Activated naive CD8-positive, alpha-beta T cell treated with anti-CD3 and anti-CD28 coated beads, Interleukin-2, amount 10 ng/mL, durations not matched to agents 7 days and 5 days (primary cell): ENCODE measurements at places on chromosomes 1 and 21.

DNA sequence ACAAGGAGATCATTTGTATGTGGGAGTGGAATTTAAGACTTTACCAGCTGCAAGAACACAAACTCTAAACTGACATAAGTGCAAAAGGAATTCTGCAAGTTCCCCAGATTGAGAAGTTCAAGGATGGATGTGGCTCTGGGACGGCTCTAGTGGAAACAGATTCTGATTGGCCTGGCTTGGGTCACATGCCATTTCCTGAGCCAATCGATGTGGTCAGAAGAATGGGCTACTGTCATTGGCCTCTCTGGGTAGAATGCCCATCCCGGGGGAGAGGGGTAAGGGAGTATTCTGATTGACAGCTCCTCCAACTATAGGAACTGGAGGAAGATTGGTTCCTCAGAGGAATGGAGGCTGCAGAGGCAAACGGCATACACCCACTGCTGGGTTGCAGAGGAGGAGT is 6.0 kb upstream of the IFNLR1 start:
- no peak for DNase-seq

GRCh38 chr1:29550119-29550841 is 314.0 kb downstream of the PTPRU start:
- no peak for DNase-seq

DNA sequence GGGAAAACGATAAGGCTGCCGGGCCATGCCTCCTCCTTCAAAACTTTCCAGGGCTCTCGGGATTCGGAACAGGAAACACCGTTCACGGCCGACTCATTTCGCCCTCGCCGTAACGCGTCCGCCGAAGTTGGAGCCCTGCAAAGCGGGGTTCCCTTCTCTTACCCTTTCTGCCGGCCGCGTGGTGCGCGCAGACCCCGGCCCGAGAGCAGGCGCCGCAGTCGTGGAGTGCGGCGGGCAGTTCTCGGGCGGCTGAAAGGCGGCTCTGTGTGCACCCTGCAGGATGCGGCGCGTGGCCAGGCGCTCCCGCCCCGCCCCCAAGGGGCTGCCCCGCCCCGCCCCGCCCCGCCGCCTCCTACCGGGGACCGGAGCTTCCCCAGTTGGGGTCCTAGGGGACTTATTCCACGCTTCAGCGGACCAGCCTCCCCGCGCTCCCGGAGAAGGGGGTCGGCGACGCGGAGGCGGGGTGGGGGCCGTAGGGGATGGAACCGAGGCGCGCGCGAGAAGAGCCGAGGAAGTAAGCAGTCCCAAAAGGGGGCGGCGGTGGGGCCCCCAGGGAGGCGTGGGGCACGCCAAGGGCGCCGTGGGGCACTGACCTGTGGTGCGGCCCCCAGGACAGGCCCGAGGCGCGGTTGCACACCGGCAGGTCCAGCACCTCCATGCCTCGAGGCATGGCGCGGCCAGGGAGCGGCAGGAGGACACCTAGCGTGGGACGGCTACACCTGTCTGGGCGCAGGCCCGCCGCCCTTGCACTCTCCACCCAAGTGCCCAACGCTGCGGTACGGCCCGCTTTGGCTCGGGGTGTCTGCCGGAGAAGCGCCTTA is at the start of gene MCOLN2:
MCOLN2 (minus strand) TSS at position 268 of the 821 bp plus-strand sequence; CDS start at position 27, 241 bp downstream.
- peak; percentile 76 for DNase-seq

GRCh38 chr1:108747898-108748297 is 1.4 kb downstream of the STXBP3 start:
- DNase-seq: no peak

DNA sequence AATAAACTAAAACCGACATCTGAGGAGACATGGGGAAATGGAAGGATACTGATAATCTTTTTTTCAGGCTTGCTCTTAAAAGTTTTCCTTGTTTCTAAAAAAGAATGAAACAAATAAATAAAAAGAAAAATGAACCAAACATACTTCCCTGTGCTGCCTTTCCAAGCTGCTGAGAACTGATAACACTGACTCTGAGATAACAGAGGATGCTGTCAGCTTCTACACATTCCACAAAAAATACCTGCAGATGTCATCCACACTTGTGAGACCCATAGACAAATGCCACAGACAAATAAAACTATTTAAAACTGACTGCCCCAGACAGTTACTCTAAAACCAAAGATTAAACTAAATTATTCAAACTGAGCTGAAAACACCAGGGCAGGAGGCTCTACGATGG is 12.0 kb upstream of the OR6K3 start:
- DNase-seq: no peak

GRCh38 chr1:37274938-37275631 is 199.3 kb upstream of the ZC3H12A start:
- no peak for DNase-seq

DNA sequence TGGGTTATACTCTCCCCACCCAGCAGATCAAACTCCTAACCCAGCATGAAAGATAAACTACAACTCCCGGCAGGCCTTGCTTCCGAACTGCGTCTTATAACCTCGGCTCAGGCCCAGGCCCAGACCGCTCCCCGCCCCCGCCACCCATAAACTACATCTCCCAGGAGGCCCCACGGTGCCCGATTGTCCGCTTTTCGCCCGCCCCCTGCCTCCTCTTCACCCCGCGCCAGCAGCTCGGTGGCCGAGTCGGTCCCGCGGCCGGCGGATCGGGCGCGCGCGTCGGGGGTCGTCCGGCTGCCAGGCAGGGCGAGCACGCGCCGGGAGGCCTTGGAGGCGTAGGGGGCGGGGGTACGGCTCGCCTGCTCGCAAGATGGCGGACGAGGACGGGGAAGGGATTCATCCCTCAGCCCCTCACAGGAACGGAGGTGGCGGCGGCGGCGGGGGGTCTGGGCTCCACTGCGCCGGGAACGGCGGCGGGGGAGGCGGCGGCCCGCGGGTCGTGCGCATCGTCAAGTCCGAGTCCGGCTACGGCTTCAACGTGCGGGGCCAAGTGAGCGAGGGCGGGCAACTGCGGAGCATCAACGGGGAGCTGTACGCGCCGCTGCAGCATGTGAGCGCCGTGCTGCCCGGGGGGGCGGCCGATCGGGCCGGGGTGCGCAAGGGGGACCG is at the start of gene SNX27:
SNX27 (plus strand) TSS at position 219 of the 669 bp plus-strand sequence; CDS start at position 371, 152 bp downstream.
- peak; percentile 87 for DNase-seq

GRCh38 chr1:150444232-150444631 is 43.0 kb upstream of the TARS2 start:
- no peak for DNase-seq

DNA sequence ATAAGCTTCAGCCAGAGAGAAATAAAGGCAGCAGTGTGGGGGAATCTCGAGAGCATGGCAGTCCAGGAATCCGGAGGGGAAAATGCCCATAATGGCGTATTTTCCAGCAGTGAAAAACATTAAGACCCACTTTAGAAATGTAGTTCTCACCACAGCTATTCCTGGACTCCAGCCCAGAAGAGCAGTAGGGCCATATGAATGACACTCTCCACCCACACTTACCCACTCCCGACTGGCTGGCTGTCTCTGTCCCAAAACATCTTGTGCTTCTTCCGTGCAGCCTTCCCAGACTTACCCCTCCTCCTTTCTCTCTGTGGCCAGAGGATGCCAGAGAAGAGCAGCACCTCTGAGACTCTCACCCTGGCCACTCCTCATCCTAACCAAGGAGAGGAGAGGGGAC is 56.4 kb downstream of the TRABD2B start:
- DNase-seq: no peak

- no peak for DNase-seq
These were observed 35.8 kb upstream of the PLXNA2 start for GRCh38 chr1:208279826-208280588.
